Activated T-cell treated with anti-CD3 and anti-CD28 coated beads, Interleukin-2, amount 50 U/mL, for 72 hours (primary cell): ENCODE measurements at places on chromosomes 2 and 18. TPM values are rescaled to one million over a fixed set of nuclear protein-coding genes. Genes with fewer than 3 reads are reported as not detected.

DNA sequence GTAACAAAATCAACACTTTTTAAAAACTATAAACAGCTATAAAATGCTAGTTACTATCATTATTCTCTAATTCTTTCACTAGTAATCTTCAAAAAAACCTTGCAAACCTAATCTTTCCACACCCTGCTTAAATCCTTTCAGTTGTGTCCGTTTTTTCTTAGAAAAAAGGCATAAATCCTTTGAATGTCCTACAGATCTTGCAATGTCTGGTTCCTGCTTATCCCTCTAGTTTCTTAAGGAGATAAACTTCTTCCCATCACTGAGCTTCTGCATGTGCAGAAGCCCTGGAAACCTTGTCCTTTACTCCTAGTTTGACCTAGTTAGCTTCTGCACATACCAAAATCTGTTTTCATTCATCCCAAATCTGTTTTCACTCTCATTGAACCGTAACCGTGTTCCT, 1.3 kb upstream of the PNO1 start:
- no peak for DNase-seq
- H3K27ac ChIP-seq = peak overlapping the region; percentile 98
- H3K36me3 ChIP-seq = peaks cover 14% of the 10 kb centered on the region
- H3K4me3 ChIP-seq = peak overlapping the region; percentile 95

- no peak overlapping the region for H3K4me3 ChIP-seq
- H3K36me3 ChIP-seq = no peaks in the 10 kb centered on the region
- no peak overlapping the region for H3K27ac ChIP-seq
- DNase-seq = no peak
- no peaks in the 10 kb centered on the region for H3K4me1 ChIP-seq
Measured at GRCh38 chr2:83602753-83603152, 856.3 kb downstream of the SUCLG1 start.

- no peak overlapping the region for H3K27ac ChIP-seq
- peaks cover 51% of the 10 kb centered on the region for H3K27me3 ChIP-seq
- peaks cover 20% of the 10 kb centered on the region for H3K4me1 ChIP-seq
- DNase-seq = peak; percentile 35
- H3K4me3 ChIP-seq = no peak overlapping the region
Measured at GRCh38 chr2:74915743-74916142, 42.7 kb upstream of the POLE4 start.

- no peak overlapping the region for H3K4me3 ChIP-seq
- peaks cover 34% of the 10 kb centered on the region for H3K27me3 ChIP-seq
- H3K4me1 ChIP-seq = peaks cover 14% of the 10 kb centered on the region
- H3K36me3 ChIP-seq = peaks cover 5% of the 10 kb centered on the region
- no peak overlapping the region for H3K27ac ChIP-seq
- DNase-seq = no peak
Measured at GRCh38 chr2:237558961-237559641, 7.3 kb upstream of the PRLH start.

DNA sequence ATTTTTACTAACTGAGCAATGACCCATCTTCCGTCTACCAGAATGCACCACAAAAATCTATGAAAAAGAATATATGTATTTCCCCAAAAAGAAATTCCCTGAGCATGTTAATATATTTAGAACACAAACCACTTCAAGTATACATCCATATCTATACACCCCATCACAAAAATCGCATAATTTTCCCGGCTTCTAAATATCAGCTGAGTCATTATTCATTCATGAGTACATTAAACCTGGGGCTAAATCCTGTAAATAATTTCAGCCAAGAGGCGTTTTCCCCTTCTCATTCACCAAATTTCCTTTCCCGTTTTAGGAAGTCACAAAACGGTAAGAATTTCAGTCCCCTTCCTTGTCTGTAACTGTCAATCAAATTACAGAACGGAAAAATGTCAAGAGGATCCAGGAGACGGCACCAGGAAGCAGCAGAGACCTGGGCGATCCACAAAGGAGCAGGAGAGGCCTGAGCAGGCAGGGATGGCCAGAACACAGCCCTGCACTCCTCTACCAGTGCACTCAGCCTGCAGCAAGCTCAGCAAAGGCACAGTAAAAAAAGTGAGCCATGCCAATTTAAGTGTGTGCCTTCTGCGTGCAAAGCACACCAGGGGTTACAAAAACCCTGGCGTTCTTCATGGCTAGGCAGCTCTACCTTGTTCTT, 300.7 kb downstream of the TCF4 start:
- no peak overlapping the region for H3K4me3 ChIP-seq
- H3K27me3 ChIP-seq = no peaks in the 10 kb centered on the region
- no peaks in the 10 kb centered on the region for H3K4me1 ChIP-seq
- H3K36me3 ChIP-seq = no peaks in the 10 kb centered on the region
- DNase-seq = no peak
- H3K27ac ChIP-seq = no peak overlapping the region

GRCh38 chr2:161943011-161943410, 131.0 kb downstream of the DPP4 start:
- H3K36me3 ChIP-seq = no peaks in the 10 kb centered on the region
- peaks cover 7% of the 10 kb centered on the region for H3K4me1 ChIP-seq
- DNase-seq = no peak
- peaks cover 8% of the 10 kb centered on the region for H3K27me3 ChIP-seq
- no peak overlapping the region for H3K27ac ChIP-seq
- no peak overlapping the region for H3K4me3 ChIP-seq

DNA sequence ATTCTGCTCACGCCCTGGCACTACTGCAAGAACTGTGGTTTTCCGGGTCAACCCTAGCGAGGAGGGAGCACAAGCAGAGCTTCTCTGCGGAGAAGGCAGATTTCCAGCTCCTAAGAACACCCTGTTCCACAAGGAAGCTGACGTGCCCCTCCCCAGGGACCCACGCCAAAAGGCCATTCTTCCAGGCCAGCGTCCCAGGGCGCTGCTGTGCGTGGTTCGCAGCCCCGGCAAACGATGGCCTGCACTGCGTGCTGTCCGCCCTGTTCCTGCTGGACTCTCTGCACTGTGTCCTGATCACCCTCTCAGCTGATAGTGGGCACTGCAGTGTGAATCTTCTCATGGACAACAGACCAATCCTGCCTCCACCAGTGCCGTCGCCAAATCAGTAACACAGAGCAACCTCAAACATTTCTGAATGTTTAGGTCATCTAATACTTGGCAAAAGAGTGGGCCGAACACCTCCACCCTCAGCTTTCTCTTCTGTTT, 49.1 kb downstream of the ADI1 start:
- no peak overlapping the region for H3K27ac ChIP-seq
- DNase-seq = no peak
- no peak overlapping the region for H3K4me3 ChIP-seq
- H3K4me1 ChIP-seq = no peaks in the 10 kb centered on the region
- H3K27me3 ChIP-seq = no peaks in the 10 kb centered on the region
- peaks cover 17% of the 10 kb centered on the region for H3K36me3 ChIP-seq

DNA sequence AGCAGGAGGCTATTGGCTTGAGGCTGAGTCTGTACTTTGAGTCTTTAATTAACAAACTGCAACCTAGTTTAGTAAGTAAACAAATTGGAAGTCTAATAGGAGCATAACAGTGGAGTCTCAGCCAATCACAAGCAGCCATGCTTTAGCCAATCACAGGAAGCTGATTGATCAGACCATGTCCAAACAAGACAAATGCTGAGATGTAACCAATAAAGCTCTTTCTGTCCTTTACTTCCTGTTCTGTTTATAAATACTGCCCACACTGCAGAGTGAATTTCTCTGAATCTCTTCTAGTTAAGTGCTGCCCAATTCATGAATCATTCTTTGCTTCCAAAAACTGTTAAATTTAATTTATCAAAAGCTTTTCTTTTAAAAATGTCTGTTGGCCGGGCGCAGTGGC, 146.6 kb upstream of the DLX2 start:
- no peak for DNase-seq
- no peak overlapping the region for H3K4me3 ChIP-seq
- H3K36me3 ChIP-seq = peaks cover 2% of the 10 kb centered on the region

DNA sequence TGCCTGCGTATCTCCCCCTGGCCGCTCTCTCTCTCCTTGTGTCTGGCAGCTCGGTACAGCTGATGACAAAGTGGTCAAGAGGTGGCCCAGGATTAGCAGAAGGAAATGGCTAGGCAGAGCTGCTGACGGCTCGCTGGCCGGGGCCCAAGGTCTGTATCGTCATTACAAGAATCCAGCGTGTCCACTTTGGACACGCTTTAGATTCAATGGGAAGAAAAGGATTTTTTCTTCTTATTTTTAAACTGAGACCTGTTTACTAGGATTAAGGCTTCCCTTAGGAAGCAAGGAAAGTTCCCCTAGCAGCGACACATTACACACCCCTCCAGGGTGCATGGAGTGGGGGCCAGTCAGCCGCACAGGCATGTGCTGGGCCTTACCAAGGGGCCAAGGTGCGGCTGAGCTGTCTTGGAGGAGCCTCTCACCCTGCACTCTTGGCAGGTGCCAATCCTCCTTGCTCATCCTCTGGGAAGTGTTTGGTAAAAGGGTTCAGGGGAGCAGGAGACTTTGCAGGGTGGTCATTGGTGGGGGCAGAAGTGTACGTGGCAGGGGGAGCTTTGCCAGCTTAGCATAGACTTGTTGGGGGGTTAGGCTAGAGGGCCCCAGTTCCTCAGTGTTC, 76.8 kb downstream of the POLR1A start:
- H3K4me1 ChIP-seq = peaks cover 4% of the 10 kb centered on the region
- H3K27me3 ChIP-seq = no peaks in the 10 kb centered on the region
- no peak for DNase-seq
- no peak overlapping the region for H3K4me3 ChIP-seq
- peaks cover 10% of the 10 kb centered on the region for H3K36me3 ChIP-seq

DNA sequence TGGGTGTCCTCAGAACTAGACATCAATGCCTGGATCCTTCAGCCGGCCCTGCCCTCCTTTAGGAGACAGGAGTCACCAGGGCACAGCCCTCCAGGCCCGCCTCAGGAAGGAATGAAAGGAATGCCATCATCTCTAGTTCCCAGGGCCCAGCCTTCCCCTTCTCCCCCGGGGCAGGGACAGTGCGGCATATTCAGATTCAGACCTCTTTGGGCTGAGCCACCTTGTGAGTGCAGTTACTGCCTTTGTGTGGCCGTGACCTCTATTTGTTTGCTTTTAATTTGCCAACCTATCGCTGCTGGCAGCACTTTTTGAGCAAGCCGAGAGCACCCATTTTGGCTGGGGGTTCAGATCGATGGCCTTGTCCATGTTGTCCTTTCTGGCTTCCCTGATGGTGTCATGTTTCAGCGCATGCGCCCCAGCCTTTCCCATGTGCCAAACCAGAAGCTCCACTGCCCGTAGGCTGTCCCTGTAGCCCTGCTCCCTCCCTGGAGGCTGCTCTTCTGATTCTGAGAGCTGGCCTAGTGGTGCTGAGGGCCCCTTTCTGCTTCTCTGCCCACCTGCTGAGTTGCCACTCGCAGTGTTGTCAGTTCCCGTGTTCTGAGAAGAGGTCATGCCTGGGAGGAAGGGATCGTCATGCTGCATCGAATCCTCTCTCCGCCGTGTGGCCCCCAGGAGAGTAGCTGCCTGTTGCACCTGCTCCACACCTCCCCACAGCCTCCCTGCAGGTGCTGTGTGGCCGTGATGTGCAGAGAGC, 10.9 kb downstream of the ANKRD23 start:
- H3K27me3 ChIP-seq = no peaks in the 10 kb centered on the region
- H3K4me1 ChIP-seq = no peaks in the 10 kb centered on the region
- DNase-seq = no peak
- peaks cover 17% of the 10 kb centered on the region for H3K36me3 ChIP-seq

DNA sequence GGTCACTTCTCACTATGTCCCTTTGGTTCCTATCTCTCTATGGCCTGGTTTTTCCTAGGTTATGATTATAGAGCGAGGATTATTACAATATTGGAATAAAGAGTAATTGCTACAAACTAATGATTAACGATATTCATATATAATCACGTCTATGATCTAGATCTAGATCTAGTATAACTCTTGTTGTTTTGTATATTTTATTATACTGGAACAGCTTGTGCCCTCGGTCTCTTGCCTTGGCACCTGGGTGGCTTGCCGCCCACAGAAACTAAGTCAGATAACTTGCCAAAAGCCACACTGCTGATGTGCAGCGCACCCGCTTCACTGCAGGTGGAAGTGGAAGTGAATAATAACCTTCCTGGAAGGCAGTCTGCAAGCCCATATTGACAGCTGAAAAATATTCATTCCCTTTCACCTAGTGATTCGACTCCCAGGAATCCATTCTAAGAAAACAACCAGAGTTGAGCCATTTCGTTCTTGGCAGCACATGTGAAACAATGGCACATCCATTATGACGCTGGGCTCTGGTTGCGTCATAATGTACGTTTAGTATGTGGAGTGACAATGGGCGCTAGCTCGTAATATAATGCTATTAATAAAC, 725 bp upstream of the ANKRD53 start:
- H3K27me3 ChIP-seq = no peaks in the 10 kb centered on the region
- no peaks in the 10 kb centered on the region for H3K36me3 ChIP-seq
- no peak for DNase-seq
- H3K27ac ChIP-seq = peak overlapping the region; percentile 80

DNA sequence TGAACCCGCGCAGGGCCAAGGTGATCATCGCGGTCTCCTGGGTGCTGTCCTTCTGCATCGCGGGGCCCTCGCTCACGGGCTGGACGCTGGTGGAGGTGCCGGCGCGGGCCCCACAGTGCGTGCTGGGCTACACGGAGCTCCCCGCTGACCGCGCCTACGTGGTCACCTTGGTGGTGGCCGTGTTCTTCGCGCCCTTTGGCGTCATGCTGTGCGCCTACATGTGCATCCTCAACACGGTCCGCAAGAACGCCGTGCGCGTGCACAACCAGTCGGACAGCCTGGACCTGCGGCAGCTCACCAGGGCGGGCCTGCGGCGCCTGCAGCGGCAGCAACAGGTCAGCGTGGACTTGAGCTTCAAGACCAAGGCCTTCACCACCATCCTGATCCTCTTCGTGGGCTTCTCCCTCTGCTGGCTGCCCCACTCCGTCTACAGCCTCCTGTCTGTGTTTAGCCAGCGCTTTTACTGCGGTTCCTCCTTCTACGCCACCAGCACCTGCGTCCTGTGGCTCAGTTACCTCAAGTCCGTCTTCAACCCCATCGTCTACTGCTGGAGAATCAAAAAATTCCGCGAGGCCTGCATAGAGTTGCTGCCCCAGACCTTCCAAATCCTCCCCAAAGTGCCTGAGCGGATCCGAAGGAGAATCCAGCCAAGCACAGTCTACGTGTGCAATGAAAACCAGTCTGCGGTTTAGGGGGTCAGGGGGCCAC, 897 bp downstream of the GPR45 start:
- H3K4me1 ChIP-seq = no peaks in the 10 kb centered on the region
- H3K27me3 ChIP-seq = peaks cover 7% of the 10 kb centered on the region
- no peak for DNase-seq
- H3K27ac ChIP-seq = no peak overlapping the region
- no peak overlapping the region for H3K4me3 ChIP-seq
- H3K36me3 ChIP-seq = no peaks in the 10 kb centered on the region

TEKT4 gene
- not detected for total RNA-seq

C2orf15 gene
- 1.7 TPM for total RNA-seq

FAM228A gene
- 0.14 TPM for total RNA-seq

CBLN2 gene
- not detected for total RNA-seq

CDH19 gene
- total RNA-seq = not detected

SERPINB5 gene
- total RNA-seq = not detected

DDX1 gene
- 55.8 TPM for total RNA-seq

MEP1B gene
- total RNA-seq = not detected

SCN7A gene
- not detected for total RNA-seq
